ENCODE measurements at places on chromosomes 1 and 21.
A peak's percentile ranks its signal among the peaks of the same experiment; 100 is the strongest.

- DNase-seq: no peak
Measured at GRCh38 chr1:55063577-55063942, 24.2 kb downstream of the PCSK9 start.

GRCh38 chr1:150968491-150968890, 6.1 kb downstream of the CERS2 start:
- DNase-seq: no peak

- DNase-seq: no peak
Measured at GRCh38 chr21:28781602-28782276, 210.9 kb downstream of the LTN1 start.

DNA sequence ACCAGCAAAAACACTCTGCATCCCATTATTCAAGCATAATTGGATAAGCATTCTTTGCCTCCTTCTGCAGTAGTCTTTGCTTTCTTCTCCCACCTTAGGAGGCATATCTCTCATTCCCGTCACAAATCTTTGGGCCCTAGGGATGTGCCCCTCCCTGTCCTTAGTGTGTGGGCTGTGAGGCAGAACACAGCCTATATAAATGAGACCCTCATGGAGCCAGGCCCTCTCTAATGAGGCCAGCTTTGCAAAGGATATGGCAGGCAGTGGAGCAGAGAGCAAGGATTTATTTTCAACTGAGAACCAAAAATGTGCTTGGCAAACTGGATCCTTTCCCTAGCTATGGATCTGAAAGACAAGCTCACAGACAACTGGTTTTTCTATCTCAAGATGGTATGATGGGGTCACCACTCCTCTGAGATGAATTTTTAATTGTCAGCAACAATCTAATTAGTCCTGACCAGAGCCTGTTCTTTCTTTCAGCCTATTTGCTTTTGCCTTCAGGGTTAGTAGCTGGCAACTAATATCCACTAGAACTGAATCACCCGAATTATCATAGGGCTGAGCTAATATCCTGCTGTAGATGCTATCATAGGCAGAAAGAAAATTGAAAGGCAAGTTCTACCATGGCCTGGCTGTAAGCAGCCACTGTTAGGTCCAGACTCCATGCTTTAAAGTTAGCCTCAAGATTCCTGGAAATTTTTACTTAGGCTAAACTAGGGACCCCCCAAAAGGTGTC, 134.2 kb downstream of the SYT2 start:
- DNase-seq: peak; percentile 45

- no peak for DNase-seq
Measured at GRCh38 chr21:29074007-29074376, 544 bp upstream of the CCT8 start.

GRCh38 chr1:31839662-31840343, 24.0 kb upstream of the SPOCD1 start:
- DNase-seq: no peak

Measured in spinal cord (tissue), 10 donors.